A673 (cell line): ENCODE measurements at places on chromosomes 12 and 14. TPM values are rescaled to one million over a fixed set of nuclear protein-coding genes. Genes with fewer than 3 reads are reported as not detected.

Gene LUM
- 0.42 TPM in 1 of 2 replicates, not detected in the other for total RNA-seq

Gene E2F7
- total RNA-seq = 26.7 and 28.1 TPM in 2 replicates

Gene FIGNL2
- total RNA-seq = 0.21 and 0.33 TPM in 2 replicates

Gene DAO
- not detected in 2 replicates for total RNA-seq

Gene PRKCH
- total RNA-seq = 1.8 and 2.5 TPM in 2 replicates

Gene ASCL4
- total RNA-seq = not detected in 2 replicates

Gene MYO1H
- not detected in 2 replicates for total RNA-seq

Gene DLK1
- total RNA-seq = not detected in 2 replicates

Gene FAM181A
- not detected in 2 replicates for total RNA-seq

Gene PELI2
- total RNA-seq = 5.5 and 8.1 TPM in 2 replicates

Gene CARMIL3
- total RNA-seq = 0.49 and 1.2 TPM in 2 replicates

Gene CHGA
- 12.7 and 14.8 TPM in 2 replicates for total RNA-seq
